Activated gamma-delta T cell treated with Interleukin-2 at 50 U/mL for 16 hours (primary cell): ENCODE measurements at places on chromosomes 16 and 17.

DNA sequence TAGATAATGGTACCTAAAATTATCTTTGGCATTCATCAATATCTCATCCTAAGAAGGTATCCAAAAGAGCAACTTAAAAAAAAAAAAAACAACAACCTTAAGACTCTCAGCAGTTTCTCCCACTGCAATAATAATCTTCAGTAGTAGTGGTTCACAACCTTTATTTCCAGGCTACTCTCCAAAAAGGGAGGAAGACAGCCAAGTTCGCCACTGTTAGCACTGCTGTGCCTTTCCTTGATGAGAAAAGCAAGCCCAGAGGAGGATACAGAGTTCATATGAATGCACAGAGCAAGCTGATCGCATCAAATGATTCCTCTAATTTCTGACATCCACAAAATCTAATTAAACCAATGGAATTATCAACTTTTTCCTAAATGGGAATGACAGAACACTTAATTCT is 199.4 kb downstream of the AATF start:
- DNase-seq: no peak

GRCh38 chr16:47905771-47906170 is 250.0 kb downstream of the ABCC12 start:
- no peak for DNase-seq

- peak; percentile 42 for DNase-seq
These were observed 5.7 kb downstream of the CSNK1D start for GRCh38 chr17:82267575-82268379.

- no peak for DNase-seq
These were observed 16.6 kb upstream of the PMFBP1 start for GRCh38 chr16:72188541-72188940.

GRCh38 chr16:10070591-10070990 is 111.6 kb downstream of the GRIN2A start:
- DNase-seq: no peak

GRCh38 chr17:28857905-28858800 is 3.3 kb downstream of the ERAL1 start:
- DNase-seq: no peak

DNA sequence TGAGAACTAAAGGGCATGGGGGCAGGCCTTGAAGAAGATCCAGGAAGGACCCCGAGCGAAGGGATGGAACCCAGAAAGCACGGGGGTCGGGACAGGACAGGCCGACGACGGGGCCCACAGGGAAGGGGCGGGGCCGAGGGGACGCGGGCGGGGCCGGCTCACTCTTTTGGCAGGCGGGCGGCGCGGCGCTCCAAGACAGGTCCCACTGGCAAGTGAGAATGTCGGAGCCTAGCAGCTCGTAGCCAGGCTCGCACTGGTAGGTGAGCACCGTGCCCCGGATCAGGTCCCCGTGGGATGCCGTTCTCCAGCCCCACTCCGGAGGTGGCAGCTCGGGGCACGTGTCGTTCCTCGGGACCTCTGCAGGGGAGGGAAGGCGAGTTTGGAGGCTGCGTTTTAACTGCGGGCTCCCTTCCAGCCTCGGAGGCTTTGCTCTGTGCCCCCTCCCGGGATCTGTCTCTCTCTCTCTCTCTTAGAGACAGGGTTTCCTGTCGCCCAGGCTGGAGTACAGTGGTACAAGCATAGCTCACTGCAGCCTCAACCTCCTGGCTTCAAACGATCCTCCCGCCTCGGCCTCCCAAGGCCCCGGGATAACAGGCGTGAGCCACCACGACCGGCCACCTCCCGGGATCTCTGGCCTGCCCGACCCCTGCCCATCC is 13.7 kb upstream of the CDIPT start:
- peak; percentile 30 for DNase-seq

DNA sequence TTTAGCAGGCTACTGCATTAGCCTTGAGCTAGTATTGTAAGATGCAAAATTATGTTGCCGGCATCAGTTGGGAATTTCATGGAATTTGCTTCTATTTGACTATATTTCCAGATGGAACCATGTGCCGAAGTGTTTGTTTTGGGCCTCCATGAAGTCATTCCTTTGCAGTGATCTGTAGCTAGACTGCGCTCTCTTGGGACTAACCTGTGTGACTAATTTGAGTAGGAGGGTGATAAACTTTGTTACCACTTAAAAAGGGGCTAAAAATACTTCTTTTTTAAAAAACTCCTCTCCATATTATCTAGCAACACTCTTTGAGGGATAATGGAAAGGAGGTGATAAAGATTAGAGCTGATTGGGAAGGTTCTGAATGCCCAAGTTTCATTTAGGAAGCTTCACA is 166.8 kb upstream of the TBX2 start:
- DNase-seq: no peak

DNA sequence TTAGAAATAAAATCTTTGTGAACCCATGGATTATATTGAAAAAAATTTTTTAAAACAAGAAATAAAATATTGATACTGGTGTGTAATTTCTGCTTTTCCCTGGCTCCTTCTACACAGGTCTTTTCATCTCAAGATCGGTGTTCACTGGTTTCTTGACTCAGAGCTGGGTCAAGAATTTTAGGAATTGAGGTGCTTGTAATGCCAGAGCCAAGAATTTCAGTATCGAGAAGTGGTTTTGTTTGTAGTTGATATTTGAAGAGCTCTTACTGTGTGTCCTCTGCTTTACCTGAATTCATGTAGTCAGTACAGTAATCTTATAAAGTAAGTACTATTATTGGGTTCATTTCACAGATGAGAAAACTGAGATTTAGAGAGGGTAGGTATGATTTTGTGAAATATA is 7.3 kb downstream of the WWP2 start:
- DNase-seq: no peak

GRCh38 chr17:72545766-72546165 is 424.9 kb downstream of the SOX9 start:
- no peak for DNase-seq

GRCh38 chr16:88448461-88449266 is 4.4 kb upstream of the ZFPM1 start:
- DNase-seq: no peak

DNA sequence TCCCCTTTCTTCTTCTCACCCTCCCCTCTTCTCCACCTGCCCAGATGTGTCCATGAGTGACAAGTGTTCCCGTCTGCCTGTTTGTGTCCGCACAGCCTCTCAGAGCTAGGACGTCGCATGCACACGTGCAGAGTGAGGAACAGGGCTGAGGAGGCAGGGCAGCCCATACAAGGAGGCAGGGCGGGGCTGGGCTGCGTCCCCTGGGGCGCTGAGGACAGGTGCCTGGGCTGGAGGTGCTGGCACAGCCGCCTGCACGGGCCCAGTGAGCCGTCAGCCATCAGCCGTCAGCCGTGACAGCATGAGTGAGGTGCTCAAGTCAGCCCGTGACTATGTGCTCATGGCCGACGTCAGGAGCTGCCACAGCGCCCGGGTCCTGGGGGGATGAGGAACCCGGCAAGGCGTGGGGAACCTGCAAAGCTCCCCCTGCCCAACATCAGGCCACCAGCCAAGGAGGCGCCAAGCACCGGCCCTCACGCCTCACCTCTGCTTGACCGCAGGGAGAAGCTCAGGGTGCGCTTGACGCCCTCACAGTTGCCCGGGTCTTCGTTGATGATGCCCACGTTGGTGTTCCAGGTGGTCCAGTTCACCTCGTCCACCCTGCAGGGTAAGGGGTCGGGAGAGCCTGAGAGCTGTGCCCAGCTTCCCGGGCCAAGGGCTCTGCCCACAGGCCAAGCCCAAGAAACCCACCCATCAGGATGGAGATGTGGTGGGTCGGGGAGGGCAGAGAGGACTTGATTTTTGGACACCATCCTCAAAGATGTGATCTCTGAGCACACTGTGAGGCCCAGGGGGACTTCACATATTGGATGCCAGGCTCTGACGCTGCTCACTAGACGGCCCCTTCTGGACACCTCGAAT is 13.7 kb upstream of the TRPV3 start:
- no peak for DNase-seq

- no peak for DNase-seq
These were observed 192.4 kb upstream of the HSBP1 start for GRCh38 chr16:83615141-83615952.

GRCh38 chr16:5621826-5622225 is 524.2 kb upstream of the EEF2KMT start:
- no peak for DNase-seq

GRCh38 chr17:27575912-27576252 is 55.1 kb upstream of the LGALS9 start:
- no peak for DNase-seq
